ENCODE measurements at places on chromosomes 13 and 19.

- peaks cover 2% of the 10 kb centered on the region for H3K4me1 ChIP-seq
- no peak overlapping the region for H3K27ac ChIP-seq
- no peak overlapping the region for H3K4me3 ChIP-seq
- no peaks in the 10 kb centered on the region for H3K36me3 ChIP-seq
These were observed 546.7 kb downstream of the RFC3 start for GRCh38 chr13:34364633-34365032.

- H3K27ac ChIP-seq = peak overlapping the region; percentile 85
- H3K4me1 ChIP-seq = peaks cover 5% of the 10 kb centered on the region
These were observed 10.7 kb downstream of the SPACA6 start for GRCh38 chr19:51703575-51704515.

DNA sequence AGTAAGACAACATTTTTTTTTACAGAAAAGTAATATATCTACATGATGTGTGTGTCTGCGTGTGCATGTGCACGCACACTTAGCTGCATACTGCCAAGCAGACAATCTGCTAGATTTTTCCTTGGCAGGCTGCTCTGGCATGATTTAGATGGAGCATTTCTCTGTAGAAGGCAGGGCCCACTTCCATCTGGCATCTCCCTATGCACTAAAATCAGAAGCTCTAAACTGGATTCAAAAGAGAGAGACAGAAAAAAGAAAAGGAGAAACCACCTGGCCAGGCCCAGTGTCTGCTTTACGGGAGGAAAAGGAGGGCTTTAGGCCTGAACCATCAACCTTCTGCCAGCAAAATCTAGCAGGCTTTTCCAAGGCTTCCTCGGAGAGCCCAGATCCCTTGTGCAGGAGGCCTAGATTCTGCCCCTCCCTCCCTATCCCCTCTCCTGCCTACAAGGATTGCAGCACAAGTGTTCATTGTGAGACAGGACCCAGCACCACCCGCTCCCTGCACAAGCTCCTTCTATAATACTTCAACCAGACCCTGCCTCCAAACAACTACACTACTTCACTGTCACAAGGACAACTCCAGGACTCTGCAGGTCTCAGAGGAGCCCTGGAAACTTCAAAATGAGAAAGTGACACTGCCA is 99.3 kb downstream of the DOCK9 start:
- no peak for DNase-seq
- no peaks in the 10 kb centered on the region for H3K4me1 ChIP-seq
- H3K27me3 ChIP-seq = no peaks in the 10 kb centered on the region
- no peak overlapping the region for H3K27ac ChIP-seq
- H3K36me3 ChIP-seq = peaks cover 8% of the 10 kb centered on the region
- H3K4me3 ChIP-seq = no peak overlapping the region

- no peak for DNase-seq
- H3K27ac ChIP-seq = no peak overlapping the region
- no peaks in the 10 kb centered on the region for H3K27me3 ChIP-seq
- no peaks in the 10 kb centered on the region for H3K36me3 ChIP-seq
These were observed 30.2 kb upstream of the ZNF331 start for GRCh38 chr19:53507523-53508442.

GRCh38 chr19:19540715-19541515 is 2.9 kb downstream of the CILP2 start:
- H3K4me1 ChIP-seq = peaks cover 4% of the 10 kb centered on the region
- no peak overlapping the region for H3K4me3 ChIP-seq
- H3K36me3 ChIP-seq = no peaks in the 10 kb centered on the region
- no peak for DNase-seq
- H3K27ac ChIP-seq = no peak overlapping the region

- no peak overlapping the region for H3K4me3 ChIP-seq
- H3K27ac ChIP-seq = no peak overlapping the region
- H3K27me3 ChIP-seq = no peaks in the 10 kb centered on the region
- no peaks in the 10 kb centered on the region for H3K4me1 ChIP-seq
- DNase-seq = peak; percentile 44
- H3K36me3 ChIP-seq = no peaks in the 10 kb centered on the region
These were observed 391.3 kb downstream of the TDRD3 start for GRCh38 chr13:60788156-60788829.

GRCh38 chr13:35810321-35810720 is 320.9 kb downstream of the DCLK1 start:
- no peak overlapping the region for H3K4me3 ChIP-seq
- H3K4me1 ChIP-seq = no peaks in the 10 kb centered on the region
- H3K27me3 ChIP-seq = no peaks in the 10 kb centered on the region
- H3K36me3 ChIP-seq = no peaks in the 10 kb centered on the region

GRCh38 chr19:30651066-30651465 is 278.9 kb downstream of the ZNF536 start:
- H3K36me3 ChIP-seq = no peaks in the 10 kb centered on the region
- no peak overlapping the region for H3K4me3 ChIP-seq
- H3K27me3 ChIP-seq = no peaks in the 10 kb centered on the region
- no peak overlapping the region for H3K27ac ChIP-seq

- no peak overlapping the region for H3K27ac ChIP-seq
- no peaks in the 10 kb centered on the region for H3K36me3 ChIP-seq
These were observed 66.4 kb downstream of the ZAR1L start for GRCh38 chr13:32248801-32249200.

GRCh38 chr19:14769201-14769600 is 9.2 kb downstream of the ADGRE2 start:
- no peak overlapping the region for H3K27ac ChIP-seq
- no peaks in the 10 kb centered on the region for H3K27me3 ChIP-seq
- no peak for DNase-seq
- H3K4me3 ChIP-seq = no peak overlapping the region
- H3K36me3 ChIP-seq = no peaks in the 10 kb centered on the region
- H3K4me1 ChIP-seq = no peaks in the 10 kb centered on the region

- no peak overlapping the region for H3K4me3 ChIP-seq
- H3K27me3 ChIP-seq = no peaks in the 10 kb centered on the region
- H3K4me1 ChIP-seq = no peaks in the 10 kb centered on the region
- no peaks in the 10 kb centered on the region for H3K36me3 ChIP-seq
- H3K27ac ChIP-seq = no peak overlapping the region
- DNase-seq = peak; percentile 41
These were observed 469.8 kb downstream of the DCT start for GRCh38 chr13:94009701-94010100.

GRCh38 chr19:43524922-43525835 is 1.8 kb downstream of the ETHE1 start:
- no peaks in the 10 kb centered on the region for H3K36me3 ChIP-seq
- peak; percentile 27 for DNase-seq
- peak overlapping the region; percentile 83 for H3K4me3 ChIP-seq
- H3K27me3 ChIP-seq = no peaks in the 10 kb centered on the region
- H3K27ac ChIP-seq = no peak overlapping the region
- H3K4me1 ChIP-seq = peaks cover 16% of the 10 kb centered on the region

GRCh38 chr13:31518645-31519044 is 220.7 kb upstream of the RXFP2 start:
- no peak overlapping the region for H3K27ac ChIP-seq
- H3K4me1 ChIP-seq = no peaks in the 10 kb centered on the region
- peaks cover 4% of the 10 kb centered on the region for H3K27me3 ChIP-seq
- no peak overlapping the region for H3K4me3 ChIP-seq
- H3K36me3 ChIP-seq = no peaks in the 10 kb centered on the region
- peak; percentile 2 for DNase-seq

DNA sequence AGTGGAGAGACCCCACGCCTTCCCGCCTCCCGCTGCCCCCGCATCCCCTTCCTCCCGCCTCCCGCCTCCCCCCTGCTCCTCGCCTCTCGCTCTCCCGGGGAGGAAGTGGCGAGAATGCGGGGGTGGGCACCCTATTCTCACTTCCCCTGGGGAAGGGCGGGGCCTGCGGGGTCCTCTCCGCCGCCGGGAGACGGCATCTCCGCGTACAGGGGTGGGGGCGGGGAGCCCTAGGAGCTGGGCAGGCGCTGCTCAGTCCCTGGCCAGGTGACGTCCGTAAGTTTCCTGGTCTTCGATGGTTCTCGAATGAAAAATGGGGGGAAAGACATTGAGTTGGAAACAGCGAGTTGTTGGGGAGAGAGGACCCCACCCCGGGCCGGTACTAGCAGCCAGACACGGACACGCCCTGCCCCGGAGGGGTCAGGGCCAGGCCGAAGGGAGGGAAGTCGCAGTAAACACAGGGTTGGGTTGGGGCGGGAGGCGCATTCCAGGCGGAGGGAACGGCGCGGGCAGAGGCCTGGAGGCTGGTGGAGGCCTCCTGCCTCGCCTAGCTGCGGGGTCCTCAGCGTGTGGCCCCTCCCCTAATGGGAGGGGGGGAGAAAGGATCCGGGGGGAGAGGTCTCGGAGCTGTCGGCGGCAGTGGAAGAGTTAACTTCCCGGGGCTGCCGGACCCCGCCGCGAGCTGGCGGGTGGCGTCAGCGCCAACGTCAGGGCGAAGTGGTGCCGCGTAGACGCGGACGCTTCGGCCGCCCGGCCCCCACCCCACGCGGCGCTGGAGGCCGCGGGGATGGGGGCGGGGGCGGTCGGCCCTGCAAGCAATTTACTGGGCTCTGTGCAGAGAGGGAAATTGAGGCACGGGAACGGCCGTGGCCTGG is 10.4 kb upstream of the JUND start:
- H3K27ac ChIP-seq = peak overlapping the region; percentile 94
- H3K4me1 ChIP-seq = peaks cover 42% of the 10 kb centered on the region
- H3K27me3 ChIP-seq = no peaks in the 10 kb centered on the region
- H3K4me3 ChIP-seq = peak overlapping the region; percentile 69

DNA sequence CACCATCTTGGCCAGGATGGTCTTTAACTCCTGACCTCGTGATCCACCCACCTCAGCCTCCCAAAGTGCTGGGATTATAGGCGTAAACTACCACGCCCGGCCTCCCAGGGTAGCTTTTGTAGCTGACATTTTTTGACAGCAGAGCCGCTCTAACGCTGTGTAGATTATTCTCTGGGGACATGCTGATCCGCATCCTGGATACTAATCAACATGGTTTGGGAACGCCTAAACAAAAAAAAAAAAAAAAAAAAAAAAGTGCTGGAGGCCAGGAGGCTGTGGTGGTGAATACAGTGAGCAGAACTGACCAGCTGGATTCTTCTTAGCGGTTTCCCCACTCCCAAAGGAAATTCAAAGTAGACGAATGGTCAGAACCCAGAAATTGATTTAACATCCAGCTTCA is 5.1 kb downstream of the LONP1 start:
- no peak overlapping the region for H3K4me3 ChIP-seq
- no peaks in the 10 kb centered on the region for H3K27me3 ChIP-seq
- DNase-seq = no peak

GRCh38 chr13:79692846-79693245 is 211.9 kb downstream of the NDFIP2 start:
- H3K4me3 ChIP-seq = no peak overlapping the region
- H3K27ac ChIP-seq = no peak overlapping the region
- no peaks in the 10 kb centered on the region for H3K36me3 ChIP-seq
- DNase-seq = no peak
- H3K4me1 ChIP-seq = no peaks in the 10 kb centered on the region

DNA sequence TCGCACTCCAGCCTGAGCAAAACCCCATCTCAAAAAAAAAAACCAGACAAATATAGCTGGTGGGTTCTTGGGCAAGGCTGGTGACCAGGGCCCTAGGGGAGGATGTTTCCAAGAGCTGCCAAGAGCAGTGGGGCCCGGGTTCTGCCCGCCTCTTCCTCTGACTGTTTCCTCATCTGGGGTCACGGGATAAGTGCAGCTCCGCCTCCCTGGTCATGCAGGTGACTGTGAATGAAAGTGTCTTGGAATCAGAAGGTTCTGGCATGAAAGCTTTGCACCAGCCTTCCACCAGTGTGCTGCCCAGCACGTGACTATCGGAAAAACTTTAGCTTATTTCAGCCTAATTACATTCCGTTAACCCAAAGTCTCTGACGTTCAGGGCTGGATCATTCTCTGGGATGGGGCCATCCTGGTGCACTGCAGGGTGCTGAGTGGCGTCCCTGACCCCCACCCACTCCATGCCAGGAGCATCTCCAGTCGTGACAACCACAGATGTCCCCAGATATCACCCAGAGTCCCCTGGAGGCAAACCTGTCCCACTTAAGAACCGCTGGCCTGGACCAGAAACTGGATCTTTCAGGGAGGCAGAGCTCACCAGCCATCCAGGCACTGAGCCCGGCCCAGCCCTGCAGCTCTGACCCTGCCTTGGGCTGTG is 85.6 kb downstream of the GNG7 start:
- no peaks in the 10 kb centered on the region for H3K36me3 ChIP-seq
- no peak overlapping the region for H3K4me3 ChIP-seq
- no peak for DNase-seq
- no peak overlapping the region for H3K27ac ChIP-seq
- no peaks in the 10 kb centered on the region for H3K27me3 ChIP-seq

DNA sequence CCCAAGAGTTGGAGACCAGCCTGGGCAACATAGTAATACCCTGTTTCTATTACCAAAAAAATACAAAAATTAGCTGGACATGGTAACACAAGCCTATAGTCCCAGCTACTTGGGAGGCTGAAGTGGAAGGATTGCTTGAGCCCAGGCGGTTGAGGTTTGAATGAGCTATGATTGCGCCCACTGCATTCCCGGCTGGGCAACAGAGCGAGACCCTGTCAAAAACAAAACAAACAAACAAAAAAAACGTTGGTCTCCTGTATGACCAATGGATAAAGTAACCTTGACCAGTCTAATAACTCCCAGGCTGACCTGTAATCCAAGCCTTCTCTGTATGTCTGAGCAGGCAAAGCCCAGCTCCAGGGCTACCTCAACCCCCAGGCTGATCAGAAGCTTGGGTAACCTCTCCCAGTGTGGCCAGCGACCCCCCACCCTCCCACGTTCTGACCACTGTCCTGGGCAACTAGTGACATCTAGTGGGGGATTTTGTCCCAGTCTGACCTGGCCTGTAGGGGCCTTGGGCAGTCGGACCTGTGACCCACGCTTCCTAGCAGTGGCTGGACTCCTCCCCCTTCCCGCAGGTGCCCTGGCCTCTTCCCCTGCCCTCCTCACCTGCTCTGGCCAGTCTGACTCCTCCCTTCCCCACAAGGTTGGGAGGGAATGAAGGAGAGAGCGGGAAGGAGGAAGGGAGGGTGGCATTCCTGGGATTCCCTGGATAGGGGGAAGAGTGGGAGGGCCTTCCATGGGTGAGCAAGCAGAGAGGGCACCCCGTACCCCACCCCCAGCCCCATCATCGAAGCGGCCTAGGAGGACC is 1.0 kb upstream of the BCAM start:
- no peaks in the 10 kb centered on the region for H3K27me3 ChIP-seq
- DNase-seq = peak; percentile 45

DNA sequence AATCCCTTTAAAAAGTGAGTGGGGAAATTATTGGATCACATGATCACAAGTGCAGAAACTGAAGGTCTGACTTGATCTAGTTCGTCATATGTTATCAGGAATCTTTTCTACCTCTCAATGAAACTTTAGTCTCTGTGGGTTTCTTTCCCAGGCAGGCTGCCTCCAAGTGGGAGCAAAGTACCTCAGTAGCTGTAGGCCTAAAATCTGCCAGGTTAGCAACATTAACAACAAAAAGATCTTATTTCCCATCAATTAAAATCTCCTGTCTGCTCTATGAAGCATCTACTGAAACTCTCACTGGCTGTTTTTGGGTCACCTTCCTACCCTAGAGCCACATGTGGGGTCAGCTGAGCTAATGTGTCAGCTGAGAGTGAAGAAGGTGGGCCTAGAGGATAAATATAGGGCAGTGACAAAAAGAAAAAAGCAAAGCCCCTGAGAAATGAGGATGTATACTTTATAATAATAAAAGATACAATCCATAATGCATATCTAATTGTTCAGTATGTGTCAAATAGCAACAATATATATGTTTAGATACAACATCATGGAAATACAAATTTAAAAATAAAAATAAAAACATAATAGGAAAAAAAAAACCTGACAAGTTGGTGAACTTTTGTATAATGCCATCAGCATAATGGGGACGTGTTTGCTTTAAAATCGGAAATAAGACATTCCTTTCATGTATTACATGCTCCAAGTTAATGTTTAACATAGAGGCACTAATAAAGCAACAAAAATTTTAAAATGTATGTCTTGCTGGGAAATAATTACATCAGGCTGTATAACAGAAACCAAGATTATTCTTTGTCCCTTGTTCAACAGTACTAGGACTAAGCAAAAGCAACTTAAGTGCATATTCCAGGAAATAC is 141.1 kb downstream of the GPC5 start:
- H3K4me1 ChIP-seq = no peaks in the 10 kb centered on the region
- no peak overlapping the region for H3K27ac ChIP-seq
- no peak for DNase-seq
- H3K36me3 ChIP-seq = no peaks in the 10 kb centered on the region
- H3K4me3 ChIP-seq = no peak overlapping the region
